ENCODE measurements at places on chromosomes 3 and 15.

- DNase-seq = no peak
Measured at GRCh38 chr3:4464576-4464975, 2.5 kb downstream of the SUMF1 start.

DNA sequence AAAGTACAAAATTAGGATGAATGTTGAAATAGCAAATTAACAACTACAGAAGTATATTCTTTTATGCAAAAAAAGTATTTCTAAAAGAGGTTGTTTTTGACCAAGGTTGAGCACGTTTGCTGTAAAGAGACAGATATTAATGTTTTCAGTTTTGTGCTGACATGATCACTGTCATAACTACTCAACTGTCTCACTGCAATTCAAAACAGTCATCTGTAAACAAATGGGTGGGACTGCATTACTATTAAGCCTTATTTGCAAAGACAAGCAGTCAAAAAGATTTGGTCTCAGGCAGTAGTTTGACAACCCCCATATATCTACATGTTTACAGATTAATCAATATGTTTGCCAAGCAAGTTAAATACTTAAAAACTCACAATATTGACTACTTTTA, 109.1 kb upstream of the ZNF385D start:
- no peak for DNase-seq

- no peak for DNase-seq
Measured at GRCh38 chr3:127628788-127629466, at the start of gene PODXL2. TSS of gene PODXL2 (plus strand) at chr3:127629185. CDS start at chr3:127629220, 35 bp downstream.

DNA sequence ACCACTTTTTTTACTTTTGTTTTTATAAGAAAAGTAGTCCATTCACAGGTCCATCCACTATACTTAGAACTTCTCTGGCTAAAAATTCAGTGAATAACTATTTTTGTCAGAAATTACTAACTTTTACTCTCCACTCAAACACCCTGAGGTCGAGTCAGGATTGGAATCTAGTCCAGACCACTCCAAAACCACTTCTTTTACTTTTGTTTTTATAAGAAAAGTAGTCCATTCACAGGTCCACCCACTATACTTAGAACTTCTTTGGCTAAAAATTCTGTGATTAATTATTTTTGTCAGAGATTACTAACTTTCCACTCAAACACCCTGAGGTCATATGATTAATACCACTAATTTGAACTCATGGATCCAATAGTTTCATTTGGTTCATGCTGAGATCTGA, 239.4 kb downstream of the RORA start:
- no peak for DNase-seq
